ENCODE measurements at places on chromosomes 11 and 22.

GRCh38 chr11:17686231-17686980 is 33.0 kb upstream of the MYOD1 start:
- no peak for DNase-seq

- DNase-seq, result peak; percentile 39
Observed at GRCh38 chr22:25153961-25154666, 45.5 kb upstream of the CRYBB3 start.

DNA sequence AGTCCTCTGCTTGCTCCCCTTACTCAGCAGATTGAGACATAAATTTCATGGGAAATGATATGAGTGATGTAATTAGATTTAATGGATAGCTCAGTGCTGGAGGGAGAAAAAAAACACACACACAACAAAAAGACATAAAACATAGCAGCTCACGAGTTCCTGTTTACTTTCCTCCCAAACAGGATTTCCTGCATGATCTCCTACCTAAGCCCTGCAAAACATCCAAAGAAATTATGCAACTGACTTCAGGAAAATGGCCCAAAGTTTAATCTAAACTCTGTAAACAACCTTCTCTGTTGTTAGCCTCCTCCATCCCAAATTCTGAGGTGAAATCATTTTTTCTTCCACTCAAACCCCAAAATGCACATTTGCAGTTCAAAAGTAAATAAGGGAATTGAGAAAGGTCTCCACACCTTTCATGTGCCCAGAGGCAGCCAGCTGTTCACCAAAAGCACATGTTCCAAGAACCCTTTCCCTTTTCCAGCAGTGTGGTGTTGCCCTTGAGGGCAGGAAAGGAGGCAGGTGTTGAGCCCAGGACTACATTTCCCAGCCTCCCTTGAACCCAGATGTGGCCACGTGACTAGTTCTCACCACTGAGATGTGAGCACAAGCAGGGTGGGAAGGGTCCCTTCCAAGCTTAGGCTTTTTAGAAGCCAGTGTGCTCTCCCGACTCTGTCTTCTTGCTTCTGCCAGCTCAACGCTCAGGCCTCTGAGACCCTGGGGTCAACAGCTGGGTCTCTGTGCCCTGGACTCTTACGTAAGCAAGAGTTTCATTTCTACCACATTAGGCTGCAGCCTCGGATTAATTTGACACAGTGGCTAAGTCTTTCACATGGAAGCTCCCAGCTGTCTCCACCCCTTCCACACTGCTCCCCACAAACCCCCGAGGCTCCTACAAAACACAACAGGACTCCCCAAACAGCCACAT is 301.2 kb downstream of the CTTN start:
- no peak for DNase-seq

DNA sequence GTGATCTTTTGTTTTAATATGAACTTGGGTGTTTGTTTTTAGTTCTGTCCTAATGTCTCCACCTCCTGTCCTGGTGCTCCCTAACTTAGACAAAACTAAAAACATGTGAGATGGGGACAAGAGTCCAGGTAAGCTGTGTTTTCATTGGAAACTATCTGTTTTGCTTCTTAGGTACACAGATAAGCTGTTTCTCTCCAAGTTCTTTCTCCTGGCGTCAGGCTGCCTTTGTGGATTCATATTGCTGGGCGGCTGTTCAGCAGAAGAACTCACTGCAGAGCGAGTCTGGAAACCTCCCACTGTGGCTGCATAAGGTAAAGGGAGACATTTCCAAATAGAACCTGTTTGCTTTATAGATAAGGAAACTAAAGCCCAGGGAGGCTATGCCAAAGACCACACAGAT is 24.7 kb downstream of the PANX1 start:
- no peak for DNase-seq

DNA sequence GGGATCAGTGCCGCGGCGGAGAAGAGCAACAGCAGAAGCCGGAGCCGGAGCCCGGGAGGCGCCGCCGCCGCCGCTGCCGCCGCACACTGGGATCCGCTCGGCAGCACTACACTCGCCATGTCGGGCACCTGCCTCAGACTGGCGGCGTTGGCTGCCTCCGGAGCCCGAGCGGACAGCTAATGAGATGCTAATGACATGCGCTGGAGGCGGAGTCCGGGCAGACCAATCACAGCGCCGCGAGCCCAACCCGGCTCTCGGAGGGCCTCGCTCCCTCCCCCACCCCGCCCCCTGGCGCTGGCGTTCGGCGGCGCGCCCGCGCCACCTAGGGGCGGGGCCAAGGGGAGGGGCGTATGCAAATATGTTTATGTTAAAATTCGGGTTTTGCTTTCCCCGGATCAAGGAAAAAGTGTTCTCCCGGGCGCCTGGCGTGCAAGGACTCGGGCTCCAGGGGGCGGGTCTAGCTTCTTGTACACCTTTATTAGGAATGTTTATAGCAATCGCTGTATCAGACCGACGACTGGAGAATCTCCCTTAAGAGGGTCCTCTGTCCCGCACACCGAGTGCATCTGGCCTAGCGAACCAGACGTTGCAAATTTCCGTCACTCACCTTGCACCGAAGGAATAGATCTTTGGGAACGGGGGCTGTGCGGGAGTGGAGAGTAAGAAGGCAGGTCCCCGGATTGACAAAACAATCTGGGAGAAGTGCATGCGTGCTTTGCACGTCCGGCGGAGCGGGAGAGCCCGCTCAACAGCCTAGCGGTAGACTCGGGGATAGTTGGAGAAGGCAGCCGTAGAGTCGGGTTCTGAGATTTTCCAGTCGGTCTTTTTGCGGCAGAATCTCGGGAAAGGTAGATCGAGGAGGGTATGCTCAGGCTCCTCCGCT is at the start of gene CADM1:
Gene CADM1, minus strand, starts transcription at position 140 of the 883 bp plus-strand sequence.
- peak; percentile 79 for DNase-seq

GRCh38 chr11:121517996-121518395 is 65.2 kb upstream of the SORL1-AS1 start:
- DNase-seq, result no peak

DNA sequence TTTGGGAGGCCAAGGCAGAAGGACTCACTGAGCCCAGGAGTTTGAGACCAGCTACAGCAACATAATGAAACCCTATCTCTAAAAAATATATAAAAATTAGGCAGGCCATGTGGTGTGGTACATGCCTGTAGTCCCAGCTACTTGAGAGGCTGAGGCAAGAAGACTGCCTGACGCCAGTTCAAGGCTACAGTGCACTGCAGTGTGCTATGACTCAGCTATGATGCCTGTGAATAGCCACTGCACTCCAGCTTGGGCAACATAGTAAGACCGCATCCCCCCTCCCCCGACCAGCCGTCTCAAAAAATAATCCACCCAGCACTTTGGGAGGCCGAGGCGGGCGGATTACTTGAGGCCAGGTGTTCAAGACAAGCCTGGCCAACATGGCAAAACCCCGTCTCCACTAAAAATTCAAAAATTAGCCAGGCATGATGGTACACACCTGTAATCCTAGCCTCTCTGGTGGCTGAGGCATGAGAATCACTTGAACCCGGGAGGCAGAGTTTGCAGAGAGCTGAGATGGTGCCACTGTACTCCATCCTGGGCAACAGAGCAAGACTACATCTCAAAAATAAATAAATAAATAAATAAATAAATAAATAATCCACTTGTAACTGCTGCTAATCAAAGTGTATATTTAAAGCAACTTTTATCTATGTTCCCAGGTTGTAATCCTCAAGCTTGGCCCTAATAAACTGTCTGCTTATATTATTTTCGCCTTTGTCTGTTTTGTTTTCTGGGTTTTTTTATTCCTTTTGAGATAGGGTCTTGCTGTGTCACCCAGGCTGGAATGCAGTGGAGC is 7.8 kb downstream of the HPS5 start:
- DNase-seq, result no peak

DNA sequence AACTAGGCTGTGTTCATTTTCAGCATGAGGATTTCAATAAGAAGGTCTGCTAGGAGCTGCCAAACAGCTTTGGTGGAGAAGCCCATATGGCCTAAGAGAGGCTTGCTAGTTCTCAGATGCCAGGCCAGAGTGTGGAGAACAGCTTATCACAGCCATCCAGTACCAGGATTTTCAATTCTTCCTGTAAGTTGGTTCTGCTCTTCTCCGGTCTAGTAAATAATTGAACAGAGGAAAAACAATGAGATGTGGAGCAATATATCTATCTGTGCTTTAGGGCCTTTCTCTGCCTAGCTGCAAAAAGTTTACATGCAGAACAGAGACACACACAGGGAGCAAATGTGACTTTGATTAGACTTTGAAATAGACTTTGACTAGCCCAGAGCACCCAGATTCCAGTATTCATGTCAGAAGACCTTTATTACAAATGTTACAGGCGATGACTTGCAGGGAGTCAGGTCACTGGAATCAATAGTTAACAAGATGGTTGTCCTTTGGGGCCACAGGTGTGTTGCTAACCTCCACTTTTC is 19.8 kb upstream of the PPP2R1B start:
- DNase-seq, result no peak

DNA sequence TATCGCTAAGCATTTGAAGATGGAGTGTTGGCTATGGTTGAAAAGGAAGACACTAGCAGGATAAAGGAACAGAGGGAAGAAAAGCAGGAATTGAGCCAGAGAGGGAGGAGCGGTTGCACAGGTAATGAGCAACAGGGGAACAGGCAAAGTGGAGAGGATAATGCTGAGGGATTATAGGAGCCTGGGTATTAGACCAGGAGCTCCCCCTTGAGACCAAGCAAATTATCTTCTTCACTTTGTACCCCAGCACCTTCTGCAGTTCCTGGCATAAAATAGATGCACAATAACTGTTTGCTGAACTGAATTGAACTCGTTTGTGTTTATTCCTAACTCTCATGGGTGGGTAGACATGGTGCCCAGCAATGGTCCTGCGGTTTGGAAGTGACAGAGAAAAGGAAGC is 54.6 kb upstream of the OR5P2 start:
- no peak for DNase-seq

GRCh38 chr11:2808850-2809846 is 76.4 kb downstream of the CDKN1C start:
- no peak for DNase-seq

DNA sequence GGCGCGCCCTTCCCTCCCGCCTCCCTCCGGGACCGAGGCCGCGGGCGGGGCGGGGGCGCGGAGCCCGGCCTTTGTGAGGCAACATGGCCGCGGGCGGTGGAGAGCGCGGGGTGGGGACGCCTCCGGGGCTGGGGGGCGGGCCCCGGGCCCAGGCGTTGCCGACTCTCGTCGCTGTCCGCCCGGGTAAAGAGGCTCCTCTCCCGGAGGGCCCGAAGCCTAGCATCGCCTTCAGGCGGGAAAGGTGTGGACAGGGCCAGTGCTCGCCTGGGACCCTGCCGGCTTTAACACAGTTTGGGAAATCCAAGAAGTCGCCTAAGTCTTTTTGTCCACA is 369 bp downstream of the DGCR8 start:
- DNase-seq, result no peak

- no peak for DNase-seq
Observed at GRCh38 chr11:125312391-125312790, 147.8 kb downstream of the PKNOX2 start.

DNA sequence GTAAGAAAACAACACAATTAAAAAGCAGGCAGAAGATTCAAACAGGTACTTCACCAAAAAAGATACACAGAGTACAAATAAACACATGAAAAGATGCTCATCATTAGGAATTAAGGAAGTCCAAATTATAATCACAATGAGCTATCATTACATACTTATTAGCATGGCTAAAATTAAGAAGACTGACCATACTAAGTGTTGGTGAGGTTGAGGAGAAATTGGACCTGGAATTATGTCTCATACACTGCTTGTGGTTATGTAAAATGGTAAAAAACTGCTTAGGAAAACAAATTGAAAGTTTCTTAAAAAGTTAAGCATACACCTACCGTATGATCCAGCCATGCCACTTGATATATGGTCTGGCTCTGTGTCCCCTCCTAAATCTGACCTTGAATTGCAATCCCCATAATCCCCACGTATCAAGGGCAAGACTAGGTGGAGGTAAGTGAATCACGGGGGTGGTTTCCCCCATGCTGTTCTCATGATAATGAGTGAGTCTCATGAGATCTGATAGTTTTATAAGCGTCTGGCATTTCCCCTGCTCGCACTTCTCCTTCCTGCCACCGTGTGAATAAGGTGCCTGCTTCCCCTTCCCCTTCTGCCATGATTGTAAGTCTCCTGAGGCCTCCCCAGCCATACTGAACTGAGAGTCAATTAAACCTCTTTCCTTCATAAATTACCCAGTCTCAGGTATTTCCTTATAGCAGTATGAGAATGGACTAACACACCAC is 4.8 kb downstream of the SAAL1 start:
- no peak for DNase-seq

DNA sequence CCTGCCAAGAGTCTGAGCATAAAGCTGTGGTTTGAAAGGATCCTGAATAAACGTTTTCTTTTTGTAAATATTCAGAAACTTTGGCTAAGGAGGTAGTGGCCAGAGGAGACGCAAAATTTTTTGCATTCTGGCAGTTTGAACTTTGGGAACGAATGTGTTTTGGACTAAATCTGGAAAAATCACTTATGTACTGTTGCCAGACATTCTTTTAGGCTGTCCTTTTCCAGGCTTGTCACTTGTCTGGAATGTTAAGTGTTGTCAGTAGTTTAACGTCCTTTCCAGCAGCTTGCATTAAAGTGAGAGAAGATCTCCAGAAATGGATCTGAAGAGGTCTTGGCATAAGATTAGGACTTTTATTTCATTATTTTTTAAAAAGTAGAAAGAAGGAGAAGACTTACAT is 18.5 kb downstream of the SPECC1L start:
- no peak for DNase-seq

DNA sequence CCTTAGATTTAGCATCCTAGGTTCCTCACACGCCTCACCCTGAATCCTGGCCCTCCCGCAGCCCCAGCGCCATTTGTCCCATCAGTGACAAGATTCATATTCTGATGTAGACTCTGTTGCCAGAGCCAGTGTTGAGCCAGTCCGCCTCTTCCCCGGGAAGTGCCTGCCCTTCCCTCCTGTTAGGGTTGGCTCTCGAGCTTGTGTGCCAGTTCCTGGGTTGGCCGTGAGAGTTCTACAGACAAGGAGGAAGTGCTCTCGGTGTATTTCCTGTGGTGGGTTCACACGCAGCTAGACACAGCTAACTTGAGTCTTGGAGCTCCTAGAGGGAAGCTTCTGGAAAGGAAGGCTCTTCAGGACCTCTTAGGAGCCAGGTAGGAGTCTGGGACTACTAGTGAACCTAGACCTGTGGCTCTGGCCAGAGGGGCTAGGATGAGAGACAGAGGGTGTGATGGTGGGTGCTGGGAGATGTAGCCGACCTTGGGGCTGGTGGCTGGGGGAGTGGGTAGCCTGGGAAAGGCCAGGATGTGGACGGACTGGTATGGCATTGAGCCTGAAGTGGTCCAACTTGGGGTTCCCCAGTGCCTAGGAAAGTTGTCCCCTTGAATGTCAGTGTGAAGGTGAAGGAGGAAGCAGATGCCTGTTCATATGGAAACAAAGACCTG is at the start of gene IL18BP:
Gene IL18BP, plus strand, starts transcription at position 261 of the 662 bp plus-strand sequence. CDS start 1,076 bp downstream, outside the sequence.
- no peak for DNase-seq

DNA sequence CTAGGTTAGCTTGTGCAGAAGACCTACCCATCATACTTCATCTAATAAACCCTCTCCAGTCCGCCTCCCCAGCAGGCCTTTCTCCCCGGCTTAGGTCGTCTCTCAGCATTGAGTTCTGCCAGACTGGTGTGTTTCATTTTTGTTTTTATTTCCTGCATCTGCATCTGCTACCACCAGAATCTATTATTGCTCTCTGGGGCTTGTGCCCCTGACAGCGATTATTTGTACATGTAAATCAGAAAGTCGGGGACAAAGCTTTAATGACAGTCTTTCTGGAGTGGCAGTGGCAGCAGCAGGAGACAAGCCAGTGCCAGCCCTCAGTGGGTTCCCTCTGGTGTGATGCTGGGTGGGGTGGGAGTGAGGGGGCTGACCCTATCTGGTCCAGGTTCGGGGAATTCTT is 127.5 kb downstream of the PKNOX2 start:
- DNase-seq, result no peak
